ENCODE measurements at places on chromosomes 2 and 18. TPM values are rescaled to one million over a fixed set of nuclear protein-coding genes. Genes with fewer than 3 reads are reported as not detected.

GRCh38 chr2:167764772-167765341, 482.5 kb downstream of the STK39 start:
- peak; percentile 50 for DNase-seq

ST8SIA3 gene
- not detected for total RNA-seq

- no peak for DNase-seq
These were observed 106.2 kb downstream of the INHBB start for GRCh38 chr2:120452131-120452530.

SH2D6 gene
- 0.26 TPM for total RNA-seq

FAP gene
- total RNA-seq = not detected

DNA sequence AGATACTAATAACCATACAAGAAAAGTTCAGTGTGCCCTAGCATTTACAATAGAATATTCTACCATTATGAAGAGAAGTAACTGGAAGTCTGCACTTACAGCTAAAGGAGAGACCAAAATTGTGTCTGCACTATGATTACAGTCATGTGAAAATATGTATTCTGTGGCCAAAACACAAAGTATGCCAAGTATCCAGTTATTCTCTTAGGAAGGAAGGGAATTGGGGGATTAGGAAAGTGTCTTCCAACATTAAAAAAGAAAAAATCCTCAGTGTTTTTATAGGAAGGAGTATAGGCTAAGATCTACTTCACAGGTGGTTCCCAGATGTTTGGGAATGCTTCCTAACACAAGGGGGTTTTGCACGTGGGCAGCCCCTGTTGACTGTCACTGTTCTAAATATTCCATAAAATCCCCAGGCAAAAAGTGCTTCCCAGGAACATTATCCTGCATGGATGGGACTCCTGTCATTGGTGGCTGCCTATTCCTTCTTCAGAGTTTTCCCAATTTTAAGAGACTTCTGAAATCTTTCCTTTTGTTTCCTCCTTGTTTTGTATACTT, 180.2 kb upstream of the KLHL29 start:
- no peak for DNase-seq

- DNase-seq = no peak
These were observed 319.2 kb downstream of the LRATD1 start for GRCh38 chr2:14951569-14952285.

GRCh38 chr2:126600742-126601141, 55.2 kb upstream of the GYPC start:
- DNase-seq = peak; percentile 13

Measured in HT1080 (cell line).